ENCODE measurements at places on chromosomes 7 and 10.

DNA sequence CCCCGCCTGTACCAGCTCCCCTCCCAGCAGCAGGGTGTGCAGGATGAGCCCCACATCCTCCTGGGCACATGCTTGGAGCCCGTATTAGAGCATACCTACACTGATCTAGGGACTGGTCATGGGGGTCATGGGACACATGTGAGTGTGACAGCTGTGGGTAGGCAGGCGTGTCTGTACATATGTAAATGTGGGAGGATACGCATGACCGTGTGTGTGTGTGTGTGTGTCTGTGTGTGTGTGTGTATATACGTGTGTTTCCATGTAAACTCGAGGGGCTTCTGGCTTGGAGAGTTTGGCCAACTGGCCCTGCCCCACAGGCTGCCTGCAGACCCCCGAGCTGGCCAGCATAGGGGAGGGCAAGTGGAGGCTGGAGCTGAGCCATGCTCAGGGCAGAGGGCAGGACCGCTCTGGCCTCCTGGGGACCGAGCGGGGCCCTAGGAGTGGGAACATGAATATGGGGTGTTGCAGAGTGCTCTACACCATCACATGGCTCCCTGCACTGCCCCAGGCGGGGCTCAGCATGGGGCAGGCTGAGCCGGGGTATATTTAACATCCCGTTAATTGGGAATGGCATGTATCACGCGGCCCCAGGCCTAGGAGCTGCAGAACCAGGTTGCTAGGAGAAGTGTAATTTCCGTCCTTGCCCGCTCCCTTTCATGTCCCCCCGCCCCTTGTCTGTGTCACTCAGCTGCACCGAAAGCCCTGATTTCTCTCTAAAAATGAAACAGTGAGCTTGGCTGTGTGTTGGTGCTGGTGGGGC is 152.7 kb upstream of the PCBD1 start:
- no peak for DNase-seq

- DNase-seq, result no peak
Observed at GRCh38 chr7:33449847-33450246, 320.5 kb downstream of the BBS9 start.

GRCh38 chr10:124138195-124138882 is 44.9 kb upstream of the CHST15 start:
- DNase-seq, result no peak

- DNase-seq, result no peak
Observed at GRCh38 chr7:134619627-134620331, 26.9 kb upstream of the BPGM start.

DNA sequence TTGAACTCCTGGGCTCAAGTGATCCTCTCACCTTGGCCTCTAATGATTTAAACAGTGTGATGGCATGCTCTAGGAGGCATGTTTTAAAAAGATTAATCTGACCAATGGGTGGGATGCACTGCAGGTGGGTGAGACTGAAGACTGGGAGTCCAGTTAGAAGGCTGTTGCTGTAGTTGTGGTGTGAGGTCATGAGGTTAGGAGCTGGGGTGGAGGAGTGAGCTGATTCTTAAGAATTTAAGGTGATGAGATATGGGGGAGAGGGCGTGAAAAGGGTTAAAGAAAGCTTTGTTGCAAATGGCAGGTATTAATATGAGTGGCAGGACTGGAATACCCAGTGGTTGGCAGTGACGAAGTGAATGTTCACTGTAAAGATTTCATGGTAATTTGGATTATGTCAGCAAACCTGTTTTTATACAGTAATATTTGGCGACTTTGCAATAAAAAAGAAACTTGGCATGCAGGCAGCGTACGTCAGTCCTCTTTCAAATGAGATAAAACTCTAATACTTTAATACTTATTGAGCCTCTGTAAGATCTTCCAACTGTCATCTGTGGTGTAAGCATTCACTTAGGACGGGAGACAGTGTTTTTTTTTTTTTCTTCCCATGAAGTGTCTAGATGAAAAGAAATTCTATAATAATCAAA is 72.8 kb upstream of the MTPN start:
- DNase-seq, result no peak

- DNase-seq, result no peak
Observed at GRCh38 chr7:44867073-44867995, 18.0 kb downstream of the PURB start.

DNA sequence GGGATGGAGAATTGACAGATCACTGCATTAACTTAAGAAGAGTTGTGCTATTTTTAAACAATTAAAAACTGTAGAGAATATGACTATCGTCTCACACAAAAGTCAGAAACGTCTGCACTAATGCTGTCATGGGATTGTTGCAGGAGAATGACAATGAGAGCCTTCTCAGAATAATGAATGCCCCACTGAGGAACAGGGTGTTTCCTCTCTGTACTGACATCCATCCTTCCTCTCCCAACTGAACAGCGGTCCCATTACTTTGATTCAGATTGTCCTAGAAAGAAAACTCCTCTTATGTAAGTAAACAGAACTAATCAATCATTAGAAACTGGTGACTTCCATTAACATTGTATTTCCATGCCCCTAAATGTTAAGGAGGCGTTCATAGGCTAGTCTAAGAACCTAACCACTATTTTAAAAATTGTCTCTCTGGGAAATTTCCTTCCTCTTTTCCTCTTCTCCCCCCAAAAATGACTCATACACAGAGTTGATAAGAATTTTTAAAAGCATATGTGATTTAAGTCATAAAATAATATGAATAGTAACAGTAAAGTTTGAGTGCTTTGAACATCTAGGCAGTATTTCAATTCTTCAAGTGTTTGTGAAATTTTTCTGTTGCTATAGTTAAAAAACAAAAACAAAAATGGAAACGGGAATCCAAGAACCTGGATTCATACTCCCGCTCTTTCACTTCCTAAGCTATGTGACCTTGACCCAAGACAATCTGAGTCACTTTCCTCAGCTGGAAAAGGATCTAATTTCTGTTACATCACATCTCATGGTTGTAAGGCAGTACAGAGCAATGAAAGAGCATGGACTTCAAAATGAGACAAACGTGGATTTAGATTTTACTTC is 12.7 kb upstream of the MACC1 start:
- DNase-seq, result no peak

DNA sequence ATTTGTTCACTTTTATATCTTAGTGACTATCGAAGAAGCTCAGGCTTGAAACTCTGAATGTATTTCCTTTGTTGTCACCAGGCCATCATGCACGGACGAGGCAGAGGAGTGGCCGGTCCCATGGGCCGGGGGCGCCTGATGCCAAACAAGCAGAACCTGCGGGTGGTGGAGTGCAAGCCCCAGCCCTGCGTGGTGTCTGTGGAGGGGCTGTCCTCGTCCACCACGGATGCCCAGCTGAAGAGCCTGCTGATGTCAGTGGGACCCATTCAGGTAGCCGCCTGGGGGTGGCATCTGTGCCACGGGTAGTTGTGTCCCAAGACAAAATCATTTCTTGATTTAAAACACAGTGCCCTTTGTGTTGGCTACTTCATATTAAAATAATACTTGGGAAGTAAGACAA is 45.9 kb downstream of the SHH start:
- DNase-seq, result no peak

- DNase-seq, result no peak
Observed at GRCh38 chr7:1632506-1632905, 37.6 kb upstream of the ELFN1 start.

GRCh38 chr10:69383558-69383957 is 33.2 kb downstream of the TACR2 start:
- no peak for DNase-seq

DNA sequence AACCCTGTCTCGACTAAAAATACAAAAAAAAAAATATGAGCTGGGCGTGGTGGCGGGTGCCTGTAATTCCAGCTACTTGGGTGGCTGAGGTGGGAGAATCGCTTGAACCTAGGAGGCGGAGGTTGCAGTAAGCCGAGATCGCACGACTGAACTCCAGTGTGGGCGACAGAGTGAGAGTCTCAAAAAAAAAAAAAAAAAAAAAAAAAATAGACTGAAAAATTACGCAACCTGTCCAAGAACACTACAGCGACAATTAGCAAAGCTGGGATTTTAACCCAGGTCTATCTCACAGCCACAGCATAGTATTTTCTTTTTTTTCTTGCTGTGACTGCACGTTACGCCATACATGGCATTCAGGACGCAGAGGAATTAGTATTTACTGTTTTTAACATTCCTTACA is 1.1 kb upstream of the RABGEF1 start:
- DNase-seq, result no peak

DNA sequence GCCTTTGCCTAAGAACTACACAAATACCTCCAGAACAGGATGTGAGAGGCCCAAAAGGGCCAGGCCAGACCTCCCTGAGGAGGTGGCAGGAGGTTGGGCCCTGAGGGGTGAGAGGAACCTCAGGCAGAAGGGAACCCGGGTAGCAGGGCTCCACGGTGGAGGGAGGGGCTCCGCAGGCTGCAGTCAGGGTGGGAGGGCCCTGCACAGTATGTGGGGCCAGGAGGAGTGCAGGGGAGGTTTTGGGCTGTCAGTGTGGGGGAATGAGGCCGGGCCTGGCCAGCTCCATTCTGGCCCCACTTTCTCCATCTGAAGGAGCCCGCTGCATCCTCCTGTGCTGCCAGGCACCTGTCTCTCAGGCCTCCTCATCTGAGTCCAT is 25.9 kb downstream of the DNAJB12 start:
- no peak for DNase-seq

GRCh38 chr7:55977831-55978230 is 13.4 kb downstream of the NIPSNAP2 start:
- no peak for DNase-seq

GRCh38 chr10:52280051-52280450 is 34.0 kb upstream of the DKK1 start:
- no peak for DNase-seq

GRCh38 chr7:107118109-107118900 is 50.5 kb upstream of the HBP1 start:
- no peak for DNase-seq

DNA sequence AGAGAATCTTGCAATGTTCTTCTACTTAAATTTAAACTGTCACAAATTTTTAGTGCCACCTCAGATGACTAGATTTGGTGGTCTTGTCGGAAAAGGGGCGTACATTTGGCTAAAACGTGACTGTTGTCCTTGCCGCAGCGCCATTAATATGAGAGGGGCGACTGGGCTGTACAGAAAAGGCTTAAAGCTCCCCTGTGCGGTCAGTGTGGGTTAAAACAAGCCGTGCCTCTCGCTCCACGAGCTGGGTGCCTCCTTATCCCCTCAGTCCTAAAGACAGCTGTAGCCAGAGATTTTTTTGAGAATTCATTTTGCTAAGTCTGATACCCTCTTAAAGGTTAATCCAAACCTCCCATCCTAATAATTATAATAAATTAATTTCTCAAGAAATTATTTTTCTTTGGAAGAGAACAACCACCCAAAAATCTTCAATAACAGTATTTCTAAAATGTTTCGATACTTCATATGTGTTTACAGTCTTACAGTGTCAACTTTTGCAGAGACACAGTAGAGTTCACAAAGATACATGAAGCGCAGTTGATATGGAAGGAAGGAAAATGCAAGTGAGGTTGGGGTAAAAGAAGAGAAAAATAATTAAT is 68.6 kb downstream of the C7orf25 start:
- no peak for DNase-seq

DNA sequence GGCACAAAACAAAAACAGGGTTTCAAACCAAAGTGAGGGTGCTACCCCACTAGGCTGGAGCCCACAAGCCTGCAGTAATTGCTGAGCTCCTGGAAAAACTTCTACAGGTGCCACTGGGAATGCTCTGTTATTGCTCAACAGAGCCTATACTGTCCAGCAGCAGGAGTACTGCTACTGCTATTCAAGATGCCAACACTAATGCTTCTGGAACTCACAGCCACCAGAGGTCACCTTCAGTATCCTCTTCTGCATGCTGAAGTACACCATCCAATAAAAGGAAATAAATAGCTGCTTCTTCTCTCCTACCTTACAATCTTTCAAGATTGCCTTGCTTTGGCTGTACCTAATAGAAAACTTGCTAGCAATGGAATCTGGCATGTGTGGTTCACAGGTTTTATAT is 222.0 kb downstream of the LRRN3 start:
- no peak for DNase-seq

DNA sequence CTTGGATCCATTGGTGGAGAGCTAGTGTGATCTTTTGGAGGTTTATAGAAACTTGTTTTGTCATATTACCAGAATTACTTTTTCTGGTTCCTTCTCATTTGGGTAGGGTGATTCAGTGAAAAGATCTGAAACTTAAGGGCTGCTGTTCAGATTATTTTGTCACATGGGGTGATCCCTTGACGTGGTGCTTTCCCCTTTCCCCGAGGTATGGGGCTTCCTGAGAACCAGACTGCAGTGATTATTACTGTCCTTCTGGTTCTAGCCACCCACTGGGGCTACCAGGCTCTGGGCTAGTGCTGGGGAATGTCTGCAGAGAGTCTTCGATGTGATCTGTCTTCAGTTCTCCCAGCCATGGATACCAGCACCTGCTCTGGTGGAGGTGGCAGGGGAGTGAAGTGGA is 1030.0 kb downstream of the GRM8 start:
- no peak for DNase-seq

GRCh38 chr10:24552346-24553016 is 171.2 kb downstream of the ARHGAP21 start:
- no peak for DNase-seq

DNA sequence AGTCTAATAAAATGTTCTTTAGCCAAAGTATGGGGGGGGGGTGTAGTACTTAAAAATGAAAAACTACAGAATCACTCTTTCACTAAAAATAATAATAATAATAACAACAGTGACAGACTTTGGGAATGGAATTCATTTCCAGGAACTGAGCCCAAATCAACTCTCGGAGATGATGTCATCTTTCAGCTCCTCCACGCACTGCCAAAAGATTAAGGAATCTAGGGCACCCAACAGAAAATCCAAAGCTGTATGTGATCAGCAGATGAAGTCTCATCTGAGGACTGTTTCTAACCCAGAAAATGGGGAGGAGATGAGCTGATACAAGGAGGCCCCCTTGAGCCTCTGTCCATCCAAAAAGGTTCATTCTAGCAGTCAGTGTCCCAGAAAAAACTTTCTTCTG is 54.5 kb downstream of the GRB10 start:
- no peak for DNase-seq

GRCh38 chr10:8254350-8254749 is 199.9 kb downstream of the GATA3 start:
- no peak for DNase-seq

- DNase-seq, result no peak
Observed at GRCh38 chr7:26538216-26538615, 246.6 kb downstream of the SNX10 start.

GRCh38 chr7:69656077-69656476 is 57.8 kb downstream of the AUTS2 start:
- no peak for DNase-seq

DNA sequence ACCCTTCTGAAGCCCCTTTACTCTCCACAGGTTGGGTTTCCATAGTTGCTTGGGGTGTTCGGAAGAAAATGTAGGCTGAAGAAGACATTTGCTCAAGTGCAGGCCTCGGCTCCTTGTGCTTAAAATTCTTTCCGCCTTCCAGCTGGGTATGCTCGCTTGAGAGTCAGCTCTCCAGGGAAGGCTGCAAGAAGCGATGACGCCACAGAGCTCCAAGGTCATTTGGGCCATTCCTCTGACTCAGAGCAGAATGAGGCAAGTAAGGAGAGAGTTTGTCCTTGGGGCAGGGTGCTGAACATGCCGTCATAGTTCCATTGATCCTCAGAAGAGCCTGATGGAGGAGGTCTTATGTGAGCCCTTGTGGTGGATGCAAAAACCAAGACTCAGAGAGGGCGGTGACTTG is 27.4 kb upstream of the HSPA12A start:
- no peak for DNase-seq

All from D721Med (cell line).